Panc1 (cell line): ENCODE measurements at places on chromosomes 16 and 17. TPM values are rescaled to one million over a fixed set of nuclear protein-coding genes. Genes with fewer than 3 reads are reported as not detected.

DNA sequence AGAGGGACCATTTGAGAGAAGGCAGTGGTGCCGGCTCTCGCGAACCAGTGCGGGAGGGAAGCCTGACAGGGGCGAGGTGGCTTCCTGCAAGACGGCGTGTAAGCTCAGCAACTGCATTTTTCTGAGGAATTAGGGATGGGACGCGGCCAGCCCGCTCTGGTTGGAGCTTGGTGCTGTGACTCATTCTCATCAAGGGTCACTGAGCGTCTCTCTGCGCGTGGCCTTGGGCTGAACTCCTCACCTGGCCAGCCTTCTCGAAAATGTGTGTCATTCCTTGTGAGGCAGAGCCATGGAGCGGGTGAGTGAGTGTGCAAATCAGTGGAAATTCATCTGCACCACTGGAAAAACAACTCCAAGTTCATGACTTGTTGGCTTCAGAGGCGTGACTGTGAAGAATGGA lies 52.8 kb downstream of the NTN1 start:
- no peak for DNase-seq

DNA sequence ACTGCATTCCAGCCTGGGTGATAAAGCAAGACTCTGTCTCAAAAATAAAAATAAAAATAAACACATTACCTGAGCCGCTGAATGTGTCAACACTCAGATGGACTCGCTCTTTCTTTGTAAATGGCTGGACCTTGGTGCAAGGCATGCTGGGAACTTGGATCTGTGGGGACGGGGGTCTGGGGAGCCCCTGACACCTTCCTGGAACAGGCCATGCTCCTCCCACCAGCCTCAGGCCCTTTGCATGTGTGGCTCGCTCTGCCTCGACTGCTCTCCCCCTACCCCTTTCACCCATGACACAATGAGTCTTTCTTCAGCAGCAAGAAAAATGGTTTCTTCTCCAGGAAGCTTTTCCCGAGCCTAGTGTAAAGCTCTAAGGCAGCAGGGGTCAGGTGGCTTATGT lies 94.0 kb upstream of the CDH5 start:
- no peak for DNase-seq

- DNase-seq: no peak
These were observed 48.5 kb downstream of the CDH13 start for GRCh38 chr16:82675300-82675699.

DNA sequence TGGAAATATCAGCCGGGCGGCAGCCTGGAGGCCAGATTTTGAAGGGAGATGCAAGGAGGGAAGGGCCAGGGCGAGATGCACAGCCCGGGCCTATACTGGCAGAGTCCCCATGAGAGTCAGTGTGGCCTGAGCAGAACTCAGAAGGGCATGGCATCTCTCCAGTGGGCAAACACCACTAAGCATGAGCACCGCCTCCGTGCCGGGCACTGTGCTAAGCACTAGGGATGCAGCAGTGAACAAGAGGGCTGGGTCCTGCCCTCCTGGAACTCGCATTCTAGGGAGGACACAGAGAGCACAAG lies 33.5 kb downstream of the TK2 start:
- no peak for DNase-seq

- DNase-seq: no peak
These were observed 6.2 kb upstream of the NOTUM start for GRCh38 chr17:81967244-81967532.

GRCh38 chr17:75273977-75274708 lies 3.1 kb upstream of the MIF4GD start:
- DNase-seq: no peak

- no peak for DNase-seq
These were observed 17.1 kb upstream of the C17orf58 start for GRCh38 chr17:68013385-68013784.

GRCh38 chr17:32006957-32007462 lies at the start of gene LRRC37B:
Gene LRRC37B (plus strand): TSS chr17:32007383. CDS start chr17:32021393, 14,010 bp downstream.
- DNase-seq: no peak

- DNase-seq: no peak
These were observed 2.2 kb upstream of the EFTUD2 start for GRCh38 chr17:44901411-44901921.

DNA sequence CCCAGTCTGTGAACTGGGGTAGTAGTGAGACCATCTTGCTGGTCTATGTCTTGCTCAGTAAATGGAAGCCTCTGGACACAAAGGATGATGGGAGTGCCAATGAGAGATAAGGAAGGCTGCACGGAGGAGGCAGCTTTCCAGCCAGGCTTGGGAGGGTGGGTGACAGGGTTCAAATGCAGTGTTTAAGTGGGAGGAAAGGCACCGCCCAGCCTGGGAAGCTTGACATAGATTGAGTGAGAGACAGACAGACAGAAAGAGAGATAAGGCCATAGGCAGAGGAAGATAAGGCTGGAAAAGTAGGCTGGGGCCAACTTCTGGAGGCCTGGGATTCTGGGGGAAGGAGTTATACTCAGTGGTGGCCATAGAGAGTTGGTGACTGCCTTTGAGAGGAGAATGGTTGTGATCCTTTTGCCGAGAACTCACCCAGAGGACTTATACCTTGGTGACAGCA lies 7.2 kb upstream of the COL1A1 start:
- DNase-seq: no peak

DNA sequence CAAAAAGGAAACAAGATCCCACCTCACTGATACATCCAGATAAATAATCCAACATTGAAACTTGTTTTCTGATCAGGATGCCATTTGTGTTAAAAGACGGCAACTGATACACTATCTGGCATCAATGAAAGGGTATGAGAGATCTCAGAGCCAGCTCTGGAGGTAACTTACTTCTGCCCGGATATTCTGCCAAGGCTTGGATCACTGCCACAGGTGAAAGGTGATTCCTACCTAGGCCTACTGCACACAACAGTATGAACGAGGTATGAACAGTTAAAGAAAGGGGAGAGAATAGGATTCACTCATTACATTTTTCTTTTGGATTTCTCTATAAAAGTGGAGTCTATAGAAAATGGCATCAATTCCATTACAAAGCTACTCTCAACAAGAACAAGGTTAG lies 136.1 kb downstream of the HS3ST3A1 start:
- DNase-seq: no peak

DNA sequence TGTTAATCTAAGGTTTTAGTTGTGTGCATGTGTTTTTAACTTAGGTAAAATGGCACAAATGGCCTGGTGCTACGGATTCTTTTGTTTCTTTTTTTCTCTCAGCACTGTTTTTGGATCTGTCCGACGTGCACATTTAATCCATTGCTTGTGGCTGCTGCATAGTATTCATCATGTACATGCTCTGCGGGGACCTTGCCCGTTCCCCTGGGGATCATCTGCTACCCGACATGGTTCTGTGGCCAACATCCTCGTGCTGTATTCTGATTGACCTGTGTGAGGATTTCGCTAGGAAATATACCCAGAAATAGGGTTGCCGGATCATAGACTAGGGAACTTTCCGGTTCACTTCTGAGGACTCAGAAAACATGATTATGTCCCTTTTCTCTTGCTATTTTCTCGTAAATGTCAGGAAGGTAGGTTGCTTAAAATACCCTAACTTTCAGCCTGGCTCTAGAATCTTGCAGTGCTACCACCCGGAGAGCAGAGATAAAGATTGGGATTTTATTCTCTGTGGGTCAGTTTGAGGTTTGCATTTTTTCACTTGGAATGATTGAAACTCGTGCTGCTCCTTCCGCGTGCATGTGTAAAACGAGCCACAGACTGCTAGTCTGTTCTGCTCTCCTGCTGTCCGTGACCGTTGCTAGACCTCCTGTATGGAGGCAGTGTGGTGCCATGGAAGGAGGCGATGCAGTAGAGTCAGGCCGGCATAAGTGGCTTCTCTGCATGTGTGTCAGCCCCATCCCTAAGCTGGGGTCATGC lies 42.9 kb downstream of the LDHD start:
- DNase-seq: no peak

DNA sequence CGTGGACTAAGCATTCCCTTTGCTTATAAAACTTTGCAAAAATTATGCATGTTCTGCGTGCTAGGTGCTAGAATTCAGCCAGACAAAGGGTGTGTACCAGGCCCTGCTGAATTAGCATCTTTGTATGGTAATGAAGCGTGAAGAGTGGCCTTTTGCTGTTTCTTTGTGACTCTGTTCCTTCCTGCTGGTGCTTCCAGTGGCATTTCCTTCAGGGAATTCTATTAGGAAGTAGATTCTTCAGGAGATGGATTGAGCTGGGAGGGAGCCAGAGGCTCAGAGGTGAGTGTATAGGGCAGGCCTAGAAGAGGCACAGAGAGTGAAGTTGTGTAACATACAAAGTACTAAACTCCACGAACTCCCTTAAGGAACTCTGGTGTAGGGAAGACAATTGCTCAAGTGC lies 73.9 kb upstream of the ASIC2 start:
- no peak for DNase-seq

DNA sequence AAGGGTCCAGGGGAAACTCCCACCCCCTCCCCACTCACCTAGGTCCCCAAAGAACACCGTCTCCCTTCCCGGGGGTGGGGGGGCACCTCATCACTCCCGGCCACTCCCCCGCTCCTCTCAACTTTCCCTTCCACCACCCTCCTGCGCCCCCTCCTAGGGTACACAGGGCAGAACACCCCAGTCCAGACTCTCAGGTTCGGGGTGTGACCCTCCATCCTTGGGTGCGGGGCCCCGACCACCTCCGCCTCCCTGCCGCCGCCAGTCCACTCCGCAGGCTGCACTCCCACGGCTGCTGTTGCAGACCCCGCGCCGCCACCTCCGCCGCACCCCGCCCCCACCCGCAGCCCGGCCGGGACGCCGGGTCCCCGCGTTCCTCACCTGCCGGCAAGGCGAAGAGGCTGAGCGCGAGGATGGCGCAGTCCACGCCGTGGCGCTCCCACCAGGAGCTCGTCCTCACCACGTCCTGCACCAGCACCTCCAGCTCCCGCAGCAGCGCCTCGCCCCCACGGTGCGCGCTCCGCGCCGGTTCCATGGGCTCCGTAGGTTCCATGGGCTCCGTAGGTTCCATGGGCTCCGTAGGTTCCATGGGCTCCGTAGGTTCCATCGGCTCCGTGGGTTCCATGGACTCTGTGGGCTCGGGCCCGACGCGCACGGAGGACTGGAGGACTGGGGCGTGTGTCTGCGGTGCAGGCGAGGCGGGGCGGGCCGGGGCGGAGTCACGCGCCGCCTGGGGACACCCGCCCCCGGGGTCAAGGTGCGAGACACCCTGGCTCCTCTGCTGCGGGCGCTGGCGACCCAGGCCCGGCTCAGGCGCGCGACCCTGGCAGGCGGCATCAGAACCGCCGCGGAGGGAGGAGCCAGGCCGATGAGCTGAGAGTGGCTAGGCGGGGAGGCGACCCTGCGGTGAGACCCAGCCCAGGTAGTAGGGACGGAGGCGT lies at the start of gene FADS6:
Gene FADS6, minus strand, starts transcription at position 660 of the 938 bp plus-strand sequence. Its CDS starts 38 bp downstream, at position 622.
- DNase-seq: no peak

DNA sequence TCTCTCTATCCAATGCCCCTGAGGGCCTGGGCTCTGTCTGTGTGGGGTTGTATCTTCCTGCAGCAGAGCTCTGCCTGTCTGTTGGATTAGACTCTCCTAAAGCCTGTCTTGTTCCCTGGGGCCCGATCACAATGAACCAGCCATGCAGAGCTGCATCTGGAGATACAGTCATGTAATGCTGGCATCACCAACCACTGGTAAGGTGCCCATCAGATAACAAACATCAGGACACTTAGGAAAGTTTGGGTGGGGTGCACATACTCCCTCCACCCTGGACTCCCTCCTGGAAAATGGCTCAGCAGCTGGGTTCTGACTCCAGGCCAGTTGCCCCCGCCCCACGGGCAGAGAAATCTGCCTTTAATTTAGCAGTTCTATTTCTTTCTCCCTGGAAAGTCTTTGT lies 61.3 kb upstream of the BRD7 start:
- DNase-seq: no peak

DNA sequence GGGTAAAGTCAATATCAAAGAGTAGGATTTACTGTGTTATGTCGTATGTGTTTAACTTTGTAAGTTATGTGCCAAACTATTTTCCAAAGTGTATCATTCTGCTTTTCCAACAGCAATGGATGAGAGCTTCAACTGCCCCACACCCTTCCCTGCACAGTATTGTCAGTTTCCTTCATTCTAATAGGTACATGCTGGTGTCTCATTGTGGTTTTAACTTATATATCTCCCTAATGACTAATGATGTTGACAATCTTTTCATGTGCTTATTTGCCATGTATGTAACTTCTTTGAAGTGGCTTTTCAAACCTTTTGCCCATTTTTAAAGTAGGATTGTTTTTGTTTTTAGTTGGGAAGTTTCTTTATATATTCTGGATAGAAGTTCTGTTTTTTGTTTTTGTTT lies 3.8 kb downstream of the DDX19B start:
- DNase-seq: no peak

- DNase-seq: no peak
These were observed 54.7 kb upstream of the ZNF423 start for GRCh38 chr16:49910541-49911071.

DNA sequence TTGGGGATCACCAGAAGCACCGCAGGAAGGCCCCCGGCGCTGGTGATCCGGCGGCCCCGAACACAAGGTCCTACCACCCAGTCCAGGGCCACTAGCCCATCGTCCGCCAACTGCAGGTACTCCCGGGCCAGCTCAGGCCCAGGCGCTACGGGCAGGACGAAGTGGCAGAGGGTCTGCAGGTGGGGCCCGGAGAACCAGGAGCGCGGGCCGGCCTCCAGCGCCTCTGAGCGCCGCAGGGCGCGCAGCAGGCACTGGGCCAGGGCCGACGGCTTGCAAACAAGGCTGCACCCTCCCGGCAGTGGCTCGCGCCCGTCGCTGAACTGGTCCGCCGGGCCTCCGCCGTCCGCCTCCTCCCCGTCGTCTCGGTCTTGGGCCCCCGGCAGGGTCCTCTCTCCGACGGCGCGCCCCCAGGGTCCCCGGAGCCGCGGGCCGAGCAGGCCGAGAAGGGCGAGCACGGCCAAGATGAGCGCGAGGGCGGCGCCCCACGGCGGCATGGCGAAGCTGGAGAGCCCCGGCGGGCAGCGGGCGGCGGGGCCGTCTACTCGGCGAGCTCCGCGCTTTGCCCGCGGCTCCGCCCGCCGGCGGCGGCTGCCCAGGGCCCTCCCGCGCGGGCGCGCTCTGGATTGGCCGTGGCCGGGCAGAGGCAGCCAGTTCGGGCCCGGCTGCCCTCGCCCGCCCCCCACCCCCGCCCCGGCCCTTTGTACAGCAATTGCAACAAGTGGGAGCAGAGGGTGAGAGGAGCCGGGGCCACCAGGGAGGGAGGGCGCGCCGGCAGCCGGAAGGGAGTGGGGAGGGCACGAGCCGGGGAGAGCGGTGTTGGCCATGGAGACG lies at the start of gene ABHD15:
Gene ABHD15, minus strand, starts transcription at position 565 of the 831 bp plus-strand sequence. Its CDS starts 71 bp downstream, at position 494.
- DNase-seq: no peak

KRTAP4-9 gene
- total RNA-seq: not detected

KRT25 gene
- total RNA-seq: not detected

SLC16A6 gene
- total RNA-seq: 0.26 TPM

PROCA1 gene
- total RNA-seq: 4.9 TPM

PABPN1L gene
- total RNA-seq: not detected

THAP11 gene
- total RNA-seq: 27.3 TPM

GABARAP gene
- total RNA-seq: 289 TPM

RRAD gene
- 4.3 TPM for total RNA-seq

TMED6 gene
- total RNA-seq: 0.36 TPM
